ENCODE measurements at places on chromosomes 7 and 10.

GRCh38 chr10:9824631-9825071, 1193.0 kb upstream of the CELF2 start:
- DNase-seq: no peak

DNA sequence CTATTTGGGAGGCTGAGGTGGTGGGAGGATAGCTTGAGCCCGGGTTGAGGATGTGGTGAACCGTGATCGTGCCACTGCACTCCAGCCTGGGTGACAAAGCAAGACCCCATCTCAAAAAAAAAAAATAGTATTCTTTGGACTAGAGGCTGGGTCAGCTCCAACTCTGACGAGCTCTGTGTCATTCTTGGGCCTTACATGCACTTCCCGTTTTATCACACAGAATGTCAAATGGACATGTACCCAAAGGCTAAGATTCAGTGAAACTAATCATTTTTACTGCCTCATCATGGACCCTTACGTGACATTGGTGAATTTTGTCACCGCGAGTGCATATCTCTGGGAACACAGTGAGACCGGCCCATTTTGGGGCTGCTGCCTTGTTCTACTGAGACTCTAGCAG, 27.3 kb downstream of the PALD1 start:
- no peak for DNase-seq

DNA sequence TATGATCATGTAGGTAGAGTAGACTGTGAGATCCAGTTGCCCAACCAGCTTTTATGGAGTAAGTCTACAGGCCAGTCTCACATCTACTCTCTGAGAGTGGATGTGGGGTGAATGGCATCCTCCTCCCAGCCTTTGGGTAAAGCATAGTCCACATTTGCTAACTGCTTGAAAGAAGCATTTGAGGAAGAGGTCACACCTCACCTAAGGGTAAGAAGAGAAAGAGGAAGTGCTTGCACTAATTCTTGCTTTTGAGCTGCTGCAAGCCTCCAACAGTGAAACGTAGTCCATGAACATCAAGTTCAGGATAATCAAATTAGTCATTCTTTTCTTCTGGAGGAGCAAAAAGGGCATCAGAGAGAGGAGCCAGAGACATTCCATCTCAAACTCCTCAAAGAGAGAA, 93.9 kb upstream of the AGR3 start:
- no peak for DNase-seq

- no peak for DNase-seq
These were observed 553 bp upstream of the ADD3 start for GRCh38 chr10:110007161-110007700.

DNA sequence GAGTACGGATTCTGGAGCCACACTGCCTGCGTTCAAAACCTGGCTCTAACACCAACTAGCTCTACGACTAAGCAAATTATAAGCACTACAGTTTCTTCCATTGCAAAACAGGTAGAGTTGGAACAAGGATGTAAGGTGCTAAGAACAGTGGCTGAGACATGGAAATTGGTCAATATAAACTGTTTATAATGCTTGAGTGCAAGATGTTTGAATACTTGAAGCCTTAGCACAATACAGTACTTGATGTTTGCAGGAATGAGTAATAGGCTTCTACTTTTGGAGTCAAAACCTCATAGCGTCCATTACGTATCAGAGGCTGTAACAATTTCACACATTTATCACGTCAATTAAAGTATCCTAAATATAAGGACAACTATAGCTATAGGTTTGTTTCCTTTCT, 6.9 kb downstream of the NT5C2 start:
- no peak for DNase-seq

DNA sequence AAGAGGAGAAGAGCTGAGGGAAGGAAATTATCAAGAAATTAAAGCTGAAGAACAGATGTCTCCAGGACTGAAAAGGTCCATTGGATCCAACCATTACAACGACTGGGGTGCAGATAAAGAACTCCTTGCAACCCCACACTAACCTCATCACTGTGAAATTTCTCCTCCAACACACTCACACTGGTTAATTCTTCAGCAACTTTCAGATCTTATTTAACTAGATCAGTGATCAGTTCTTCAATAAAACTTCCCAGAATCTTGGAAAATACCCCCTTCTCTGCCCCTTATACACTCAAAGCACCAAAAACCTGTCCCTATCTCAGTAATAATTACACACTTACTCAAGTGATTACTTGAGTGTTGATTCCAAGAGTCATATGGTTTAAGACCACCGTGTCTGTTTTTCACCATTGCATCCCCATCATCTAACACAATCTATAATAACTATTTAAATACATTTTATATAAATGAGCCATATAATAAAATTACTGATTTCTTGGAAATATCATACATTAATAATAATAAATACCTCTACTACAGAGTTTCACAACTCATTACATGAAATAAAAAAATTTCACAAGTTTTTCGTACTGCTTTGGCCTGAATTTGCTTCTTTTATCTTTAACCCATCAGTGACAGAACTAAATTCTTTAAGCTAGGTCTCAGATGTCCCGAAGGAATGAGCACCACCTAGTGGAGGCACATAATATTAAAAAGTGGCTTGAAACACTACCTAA, 123.7 kb downstream of the MPP7 start:
- DNase-seq: no peak

GRCh38 chr7:54664235-54665228, 94.5 kb downstream of the SEC61G start:
- DNase-seq: no peak

GRCh38 chr7:94444813-94445212, 50.1 kb downstream of the COL1A2 start:
- no peak for DNase-seq

- no peak for DNase-seq
These were observed 446.6 kb upstream of the SORCS1 start for GRCh38 chr10:107611115-107611514.

DNA sequence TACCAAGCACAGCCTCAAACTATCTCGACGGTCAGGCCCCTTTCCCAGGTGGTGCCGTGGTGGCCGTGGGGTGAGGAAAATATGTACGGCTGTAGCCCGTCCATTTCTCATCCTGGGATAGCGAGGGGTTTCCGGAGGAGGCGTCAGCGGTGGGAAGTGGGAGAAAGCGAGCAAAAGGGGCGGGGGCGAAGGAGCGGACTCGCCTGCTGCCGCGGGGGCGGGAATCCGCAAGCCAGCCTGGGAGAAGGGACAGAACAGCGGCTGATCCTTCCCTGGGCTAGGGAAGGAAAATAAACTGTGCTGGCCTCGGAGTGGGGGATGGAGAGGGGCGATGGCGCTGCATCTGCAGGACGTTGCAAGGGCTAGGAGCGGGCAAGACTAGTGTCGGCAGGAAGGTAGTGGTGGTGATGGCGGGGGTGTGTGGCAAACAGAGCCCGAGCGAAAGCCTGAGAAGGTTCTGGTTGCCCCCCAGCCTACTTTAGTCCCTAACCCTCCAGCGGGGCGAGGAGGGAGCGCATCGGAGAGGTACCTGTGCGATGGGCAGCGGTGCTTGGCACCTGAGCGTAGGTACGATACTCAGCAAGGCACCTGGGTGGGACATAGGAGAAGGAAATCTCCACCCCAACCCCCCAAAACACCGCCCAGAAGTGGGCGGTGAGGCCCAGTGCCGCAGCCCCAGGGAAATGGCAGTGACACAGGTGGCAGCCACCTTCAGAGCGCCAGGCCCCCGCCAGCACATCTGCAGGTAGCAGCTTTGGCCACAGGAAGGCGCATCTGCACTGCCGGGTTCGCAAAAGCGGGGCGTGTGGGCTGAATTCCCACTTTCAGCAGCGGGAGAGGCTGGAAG, 49.9 kb upstream of the STEAP1B start:
- no peak for DNase-seq

GRCh38 chr7:39088730-39089593, 111.3 kb downstream of the POU6F2 start:
- DNase-seq: no peak

DNA sequence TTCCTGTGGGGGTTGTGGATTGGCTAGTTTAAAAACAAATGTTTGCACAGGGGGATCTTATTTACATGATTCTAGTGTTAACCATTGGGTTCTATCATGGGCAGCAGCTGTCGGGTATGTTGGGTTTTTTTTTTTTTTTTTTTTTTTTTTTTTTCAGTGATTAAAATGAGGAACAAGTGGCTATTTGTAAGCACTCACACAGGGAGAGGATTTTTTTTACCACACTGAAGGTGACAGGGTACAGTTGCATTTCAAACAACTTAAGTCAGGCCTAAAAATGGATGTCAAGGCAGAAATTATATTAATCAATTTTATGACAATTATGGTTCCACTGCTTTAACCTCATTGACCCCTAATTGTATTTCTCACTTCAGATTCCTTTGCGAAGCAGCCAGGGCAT, 92.8 kb downstream of the CD36 start:
- DNase-seq: no peak

DNA sequence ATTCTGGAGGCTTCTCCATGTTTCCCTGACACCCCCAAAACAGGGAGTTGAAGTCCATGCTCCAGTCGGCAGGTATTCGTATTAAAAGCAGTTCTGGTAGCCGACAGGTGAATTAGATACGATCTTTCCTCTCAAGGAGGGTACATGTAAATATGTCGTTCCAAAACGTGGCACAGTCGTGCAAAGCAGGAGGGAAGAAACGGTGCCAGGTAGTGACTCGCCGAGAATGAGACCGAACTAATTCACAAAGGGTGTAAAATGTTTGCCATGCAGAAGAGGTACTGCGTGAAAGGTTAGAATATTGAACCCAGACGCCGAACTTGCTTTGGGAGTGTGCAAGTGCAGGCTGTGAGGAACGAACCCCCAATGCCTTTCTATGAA, 483 bp downstream of the EDRF1 start:
- DNase-seq: no peak

DNA sequence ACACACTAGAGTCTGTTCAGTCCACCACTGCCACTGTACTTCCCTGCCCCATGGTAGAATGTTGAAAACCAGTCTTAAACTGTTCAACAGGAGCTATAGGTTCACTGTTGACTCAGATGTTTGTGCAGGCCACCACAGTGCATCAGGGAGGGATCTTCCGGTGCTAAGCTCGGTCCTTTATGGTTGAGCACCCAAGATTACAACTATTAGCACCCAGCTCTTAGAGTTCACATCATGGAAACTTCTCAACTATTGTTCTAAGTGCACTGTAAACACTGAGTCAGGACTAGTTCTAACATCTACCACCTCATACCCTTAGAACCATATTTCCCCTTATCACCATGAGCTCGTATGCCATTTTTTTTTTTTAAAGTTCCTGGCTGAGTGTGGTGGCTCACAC, 97.1 kb upstream of the MXI1 start:
- DNase-seq: no peak

DNA sequence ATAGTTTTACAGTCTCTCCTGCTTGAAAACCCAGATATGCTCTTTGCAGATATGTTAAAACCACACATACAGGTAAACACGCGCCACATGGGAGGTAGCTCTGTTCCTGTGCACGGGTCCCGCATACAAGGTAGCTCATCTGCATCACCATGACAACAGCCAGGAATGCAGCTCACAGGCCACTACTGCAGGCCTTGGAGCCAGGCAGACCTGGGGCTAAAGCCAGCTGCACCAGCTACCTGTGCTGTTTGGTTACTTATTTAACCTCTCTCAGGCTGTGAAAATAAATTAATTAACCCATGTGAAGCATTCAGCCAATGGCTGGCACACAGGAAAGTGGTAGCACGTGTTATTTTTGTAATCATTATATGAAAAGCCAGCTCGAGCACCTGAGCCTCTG, 428.3 kb downstream of the TNS3 start:
- DNase-seq: no peak

DNA sequence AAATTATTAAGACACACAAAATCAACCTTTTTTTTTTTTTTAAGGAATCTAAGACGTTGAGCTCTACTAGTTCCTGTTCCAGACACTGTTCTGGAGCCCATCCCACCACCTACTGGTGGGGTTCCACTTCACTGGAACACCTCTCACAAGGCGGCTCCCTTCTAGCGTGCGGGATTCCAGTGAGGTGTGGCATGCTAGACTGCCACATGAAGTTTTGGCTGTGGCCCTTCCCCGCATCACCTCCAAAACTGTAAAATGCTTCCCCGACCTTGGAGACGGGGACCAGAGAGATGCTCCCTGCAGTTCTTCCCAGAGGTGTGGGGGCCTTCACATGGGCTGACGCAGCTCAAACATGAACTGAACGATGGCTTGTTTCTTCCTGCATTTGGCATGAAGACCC, 12.6 kb downstream of the FAM53B start:
- DNase-seq: no peak

DNA sequence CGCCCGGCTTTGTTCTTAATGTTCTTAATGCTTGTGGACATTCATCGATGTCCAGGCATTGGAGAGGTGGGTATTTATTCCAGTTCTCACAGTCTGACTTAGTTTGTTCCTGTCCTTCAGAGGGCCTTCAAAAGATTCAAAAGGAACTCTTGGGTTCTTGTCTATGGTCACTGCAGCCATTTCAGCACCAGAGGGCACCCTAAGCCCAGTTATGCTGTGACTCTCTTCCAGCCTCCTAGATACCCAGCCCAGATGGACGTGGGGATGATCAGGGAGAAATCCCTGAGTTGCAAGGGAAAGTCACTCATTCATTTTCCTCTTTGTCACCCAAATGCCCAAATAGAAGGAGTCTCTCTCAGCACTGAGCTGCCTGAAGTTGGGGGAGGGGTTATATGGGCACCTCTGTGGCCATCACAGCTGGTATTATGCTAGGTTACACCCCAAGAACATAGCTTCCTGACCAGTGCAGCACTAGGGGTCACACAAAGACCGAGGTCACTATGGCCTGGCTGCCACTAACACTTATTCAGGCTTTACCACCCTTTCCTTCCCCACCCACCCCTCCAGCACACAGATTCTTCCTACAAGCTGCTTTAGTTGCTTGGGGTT, 26.5 kb upstream of the CCDC126 start:
- peak; percentile 35 for DNase-seq

- DNase-seq: no peak
These were observed 25.8 kb downstream of the DENND10 start for GRCh38 chr10:119129721-119130120.

- DNase-seq: no peak
These were observed 26.9 kb downstream of the FAM13C start for GRCh38 chr10:59335497-59335896.

- no peak for DNase-seq
These were observed 83.2 kb upstream of the SFMBT2 start for GRCh38 chr10:7493996-7494395.

DNA sequence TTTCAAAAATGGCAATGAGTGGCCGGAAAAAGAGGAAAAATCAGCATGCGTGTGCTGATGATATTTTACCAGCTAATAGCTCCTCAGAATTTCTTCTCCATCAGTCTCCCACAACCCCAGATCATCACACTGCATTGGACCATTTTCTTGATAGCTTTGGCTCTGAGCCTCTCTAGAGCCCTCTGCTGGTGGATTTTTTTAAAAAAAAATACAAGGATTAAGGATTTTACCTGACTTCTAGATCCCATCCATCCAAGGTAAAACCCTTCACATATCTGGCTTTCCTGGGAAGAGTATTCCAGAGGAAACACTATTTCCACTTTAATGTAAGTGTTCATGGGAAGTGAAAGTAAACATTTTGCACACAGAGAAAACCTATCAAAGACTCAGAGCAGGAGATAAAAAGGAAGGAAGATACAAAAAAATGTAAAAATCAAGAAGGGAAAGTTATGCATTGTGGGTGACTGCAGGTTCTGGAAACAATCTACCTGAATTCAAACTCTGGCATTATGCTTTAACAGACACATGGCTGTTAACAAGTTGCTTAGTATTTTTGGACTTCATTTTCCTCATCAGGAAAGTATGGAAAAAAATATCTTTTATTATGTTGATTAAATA, 380.9 kb downstream of the LRRTM3 start:
- DNase-seq: no peak

Data from stimulated activated CD8-positive, alpha-beta memory T cell treated with anti-CD3 and anti-CD28 coated beads, Interleukin-2, amount 100 ng/mL, for 1 hour (primary cell).